Hematopoietic multipotent progenitor cell treated with erythropoietin and hydrocortisone succinate and interleukin-3 and kit ligand, for 8 days (in vitro differentiated cells): ENCODE measurements at places on chromosomes 16 and 17.

- DNase-seq: no peak
Observed at GRCh38 chr17:19339341-19339815, 23.1 kb downstream of the B9D1 start.

DNA sequence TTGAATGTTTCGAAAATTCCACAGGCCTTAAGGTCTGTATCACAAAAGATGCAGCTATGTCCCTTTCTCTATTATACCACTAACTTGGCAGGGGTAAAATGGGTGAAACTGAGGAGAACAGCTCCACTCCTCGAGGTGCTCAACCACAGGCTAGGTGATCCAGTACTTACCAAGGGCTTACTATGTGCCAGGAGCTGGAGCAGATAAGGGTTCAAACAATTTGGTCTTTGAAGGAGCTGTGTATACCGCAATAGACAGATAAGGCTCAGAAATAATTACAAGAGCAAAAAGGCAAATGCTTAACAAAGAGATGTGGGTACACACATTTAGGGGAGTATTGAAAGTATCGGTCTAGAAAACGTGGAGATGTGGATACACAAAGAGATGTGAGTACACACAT lies 1.5 kb downstream of the XPO6 start:
- DNase-seq: peak; percentile 89

DNA sequence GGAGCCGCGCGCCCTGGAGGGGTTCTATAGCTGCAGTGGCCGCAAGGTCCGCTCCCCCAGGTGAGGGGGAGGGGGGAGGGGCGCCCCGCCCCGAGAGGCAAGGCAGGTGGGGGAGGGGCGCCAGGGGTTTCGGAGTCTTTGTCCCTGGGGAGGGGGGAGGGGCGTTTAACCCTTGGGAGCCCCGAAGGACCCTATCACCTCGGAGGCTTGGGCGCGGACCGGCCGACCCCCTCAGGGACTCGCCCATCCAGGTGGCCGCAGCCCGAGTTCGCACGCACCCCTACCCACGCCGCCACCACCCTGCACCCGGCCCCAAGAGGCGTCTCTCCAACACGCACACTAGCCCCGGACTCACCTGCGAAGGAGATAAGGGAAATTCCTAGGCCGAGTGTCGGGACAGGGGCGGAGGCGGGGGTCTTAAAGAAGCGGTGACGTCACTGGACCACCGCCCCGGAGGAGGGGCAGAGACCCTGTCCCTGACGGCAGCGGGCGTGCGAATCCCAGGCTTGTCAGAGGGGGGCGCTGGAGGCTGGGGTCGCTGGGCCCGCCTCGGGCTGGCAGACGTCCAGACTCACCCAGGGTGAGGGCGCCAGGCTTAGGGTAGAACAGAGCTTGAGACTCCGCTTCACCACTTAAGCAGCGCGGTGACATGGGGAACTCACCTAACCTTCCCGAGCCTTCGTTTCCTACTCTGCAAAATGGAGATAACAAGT lies at the start of gene CLDN6:
Gene CLDN6 (minus strand): TSS at position 390 of the 713 bp plus-strand sequence. CDS start 2,162 bp downstream, outside the sequence.
- peak; percentile 66 for DNase-seq

DNA sequence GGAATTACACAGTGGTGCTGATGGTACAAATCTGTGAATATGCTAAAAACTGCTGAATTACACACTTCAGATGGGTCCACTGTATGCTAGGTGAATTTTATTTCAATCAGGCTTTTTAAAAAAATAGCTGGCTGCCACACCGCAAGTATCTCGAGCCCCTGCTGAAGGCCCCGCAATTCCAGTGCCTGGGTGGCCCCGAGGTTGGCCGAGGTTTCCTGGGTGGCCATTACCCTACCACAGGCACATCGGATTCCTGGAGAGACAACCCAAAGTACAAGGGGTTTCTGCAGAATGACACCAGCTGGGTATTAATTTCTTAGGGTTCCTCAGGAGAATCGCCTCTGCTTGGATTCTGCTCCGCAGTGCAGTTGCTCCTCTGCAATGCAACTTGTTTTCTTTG lies 127.8 kb downstream of the C16orf95 start:
- no peak for DNase-seq
